Activated CD8-positive, alpha-beta memory T cell treated with anti-CD3 and anti-CD28 coated beads for 1 hour (primary cell): ENCODE measurements at places on chromosomes 4 and X.

- DNase-seq = peak; percentile 35
Measured at GRCh38 chr4:2042204-2042946, 16.8 kb upstream of the NAT8L start.

DNA sequence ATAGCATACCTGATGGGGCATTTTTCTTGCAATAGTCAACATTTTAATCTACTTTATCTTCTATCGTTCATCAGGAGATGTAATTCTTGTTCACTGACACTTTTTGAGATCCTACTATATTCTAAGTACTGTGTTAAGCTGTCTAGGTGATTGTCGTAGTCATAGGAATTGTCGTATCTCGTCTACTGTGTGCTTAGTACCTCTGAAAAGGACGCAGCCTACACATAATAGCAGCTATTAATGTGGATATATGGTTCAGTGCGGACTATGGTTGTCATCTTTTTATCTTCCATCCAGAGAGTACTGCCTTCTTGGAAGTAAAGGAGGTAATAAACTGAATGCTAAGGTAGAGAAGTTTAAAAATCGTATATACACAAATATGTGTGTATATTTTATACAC lies 21.9 kb upstream of the CFAP299 start:
- no peak for DNase-seq

DNA sequence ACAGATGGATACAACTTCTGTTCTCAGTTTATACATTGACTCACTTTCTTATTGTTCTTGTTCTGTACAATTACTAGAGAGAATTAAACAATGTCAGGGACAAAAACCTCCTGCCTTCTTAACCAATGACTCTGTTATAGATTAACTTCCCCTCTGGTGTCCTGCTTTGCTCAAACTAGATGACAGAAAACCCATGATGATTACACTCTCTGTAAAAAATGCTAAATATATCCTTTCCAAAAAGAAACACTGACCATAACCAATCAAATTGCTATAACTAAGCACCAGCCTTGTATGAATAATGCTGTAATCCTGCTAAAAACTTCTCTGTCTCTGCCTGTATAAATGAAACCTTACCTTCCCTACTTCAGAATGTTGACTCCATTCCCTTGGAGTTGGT lies 29.8 kb upstream of the IL13RA2 start:
- DNase-seq = no peak

DNA sequence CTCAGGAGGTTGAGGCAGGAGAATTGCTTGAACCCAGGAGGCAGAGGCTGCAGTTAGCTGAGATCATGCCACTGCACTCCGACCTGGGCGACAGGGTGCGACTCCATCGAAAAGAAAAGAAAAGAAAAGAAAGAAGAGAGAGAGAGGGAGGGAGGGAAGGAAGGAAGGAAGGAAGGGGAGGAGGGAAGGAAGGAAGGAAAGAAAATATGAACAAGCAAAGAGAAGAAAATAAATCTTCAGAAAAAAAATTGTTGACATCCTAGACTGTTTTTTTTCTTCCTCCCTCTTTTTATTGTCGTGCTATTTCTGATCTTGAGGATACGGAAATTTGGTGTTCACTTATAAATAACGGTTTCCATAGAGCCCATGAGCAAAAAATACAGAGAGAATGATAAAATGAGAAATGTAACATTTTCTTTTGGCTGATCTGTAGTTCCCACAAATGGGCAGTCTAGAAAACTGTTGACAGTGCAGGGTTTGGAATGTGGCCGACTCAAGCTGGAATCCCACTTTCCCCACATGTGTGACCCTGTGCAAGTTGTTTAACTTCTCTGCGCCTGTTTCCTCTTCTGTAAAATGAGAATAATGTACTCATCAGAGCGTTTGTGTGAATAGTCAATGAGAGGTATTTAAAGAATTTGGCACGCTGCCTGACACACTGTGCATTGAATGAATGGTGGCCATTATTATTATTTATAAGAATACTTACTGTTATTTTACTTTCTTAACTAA lies 19.4 kb downstream of the SORBS2 start:
- DNase-seq = no peak

- no peak for DNase-seq
Measured at GRCh38 chr4:64781737-64782326, 372.6 kb upstream of the TECRL start.
